ENCODE measurements at places on chromosomes 2 and 18.

DNA sequence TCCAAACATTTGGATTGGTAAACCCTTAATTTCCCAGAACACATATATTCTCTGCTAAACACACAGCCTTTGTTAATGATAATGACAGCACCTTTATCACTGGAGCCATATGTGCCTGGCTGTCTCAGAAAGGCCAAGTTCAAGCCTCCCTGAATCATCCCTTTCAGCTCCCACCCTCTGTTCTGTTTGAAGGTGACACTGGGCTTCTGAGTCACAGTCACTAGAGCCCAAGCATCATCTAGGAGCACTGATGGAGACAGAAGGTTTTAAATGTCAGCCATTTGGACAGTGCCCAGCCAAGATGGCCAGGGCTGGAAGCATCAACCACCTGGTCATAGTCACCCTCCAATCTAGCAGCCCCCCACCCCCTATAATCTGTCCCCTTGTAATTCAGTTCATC lies 80.6 kb downstream of the NRP2 start:
- no peak for DNase-seq

DNA sequence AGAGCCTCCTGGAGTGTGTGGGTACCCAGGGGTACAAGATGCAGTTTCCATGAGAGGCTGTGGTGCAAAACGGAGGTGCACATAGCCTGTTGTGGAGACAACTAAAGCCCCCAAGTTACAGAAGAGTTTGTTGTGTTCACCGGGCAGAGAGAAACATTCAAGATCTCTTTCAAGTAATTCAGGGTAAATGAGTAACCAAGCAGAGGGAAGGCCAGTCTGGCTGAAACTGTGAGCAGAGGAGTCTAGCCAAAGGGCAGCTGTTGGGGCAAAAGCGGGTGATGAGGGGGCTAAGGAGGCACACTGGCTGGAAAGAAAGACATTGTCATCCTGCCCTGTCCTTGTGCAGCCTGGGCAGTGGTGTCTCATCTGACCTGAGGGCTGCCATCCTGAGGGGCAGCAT lies 52.0 kb downstream of the CXCR4 start:
- no peak for DNase-seq

DNA sequence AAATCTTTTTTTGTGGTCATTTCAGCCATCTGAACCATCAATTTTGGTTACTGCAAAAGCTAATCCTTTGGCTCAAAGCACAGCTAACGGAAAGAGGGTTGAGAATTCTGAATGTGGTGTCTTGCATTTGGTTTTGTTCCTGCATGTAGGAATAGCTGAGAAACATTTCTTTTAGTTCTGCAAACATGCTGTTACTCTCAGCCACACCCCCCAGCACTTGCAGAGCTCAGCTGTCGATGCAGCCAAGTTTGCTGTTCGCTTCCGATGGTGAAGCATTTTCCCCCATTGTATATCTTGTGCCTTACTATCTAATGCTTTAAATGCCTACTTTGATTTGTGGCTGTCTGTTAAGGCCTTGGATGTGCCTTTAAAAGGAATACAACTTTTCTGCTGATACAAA lies 294.9 kb upstream of the FANCL start:
- no peak for DNase-seq

DNA sequence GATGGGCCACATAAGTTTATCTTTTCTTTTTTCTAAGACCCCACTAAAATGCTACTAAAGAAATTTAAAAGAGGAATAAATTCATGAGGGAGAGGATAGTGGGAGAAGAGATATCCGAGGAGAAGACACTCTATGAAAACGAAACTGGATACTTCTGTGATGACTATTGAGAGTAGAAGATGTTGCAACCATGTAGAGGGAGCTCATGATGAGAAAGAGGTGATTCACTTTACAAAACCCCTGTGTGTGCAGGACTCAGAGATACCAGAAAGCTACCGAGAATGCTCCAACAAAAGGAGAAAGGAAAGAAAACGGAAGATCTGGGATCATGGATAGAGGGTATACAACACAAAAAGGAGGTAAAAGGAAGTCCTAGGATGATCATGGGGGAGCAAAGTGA lies 34.9 kb downstream of the SLC38A11 start:
- no peak for DNase-seq

- no peak for DNase-seq
These were observed 53.9 kb downstream of the WDSUB1 start for GRCh38 chr2:159232456-159233170.

- DNase-seq, result no peak
These were observed 73.8 kb downstream of the ANKRD44 start for GRCh38 chr2:197236816-197237215.

DNA sequence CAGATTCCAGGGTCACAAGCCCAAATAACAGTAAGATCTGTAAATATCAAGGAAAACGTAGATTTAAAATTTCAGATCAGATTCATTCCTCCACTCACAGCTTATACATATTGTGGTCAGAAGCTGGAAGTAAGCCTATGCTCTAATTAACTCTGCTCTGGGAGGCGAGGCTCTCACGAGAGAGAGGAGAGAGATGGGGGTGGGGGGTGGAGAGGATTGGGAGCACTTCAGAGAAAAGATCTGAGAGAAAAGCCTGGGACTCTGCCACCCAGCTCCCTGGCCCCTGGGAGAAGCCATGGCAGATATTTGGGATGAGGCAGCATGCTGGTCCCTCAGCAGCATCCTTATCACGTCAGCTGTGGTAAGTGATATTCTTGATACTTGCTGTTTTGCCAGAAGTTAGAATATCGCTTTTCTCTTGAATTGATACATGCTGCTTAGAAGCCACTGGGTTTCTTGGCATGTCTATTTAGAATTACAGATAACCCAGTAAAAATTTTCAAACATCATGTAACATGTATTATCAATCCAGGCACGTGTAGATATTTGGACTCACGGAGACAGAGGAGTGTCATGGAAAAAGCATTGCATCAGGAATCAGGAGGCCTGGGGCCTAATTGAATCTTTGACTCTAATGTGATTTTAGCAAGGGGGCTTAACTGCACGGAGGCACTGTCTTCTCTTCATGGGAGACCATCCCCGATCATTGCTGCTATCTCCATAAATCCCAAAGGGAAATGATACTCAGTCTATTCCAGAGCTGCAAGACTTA lies 265.4 kb downstream of the HRH4 start:
- DNase-seq, result no peak

DNA sequence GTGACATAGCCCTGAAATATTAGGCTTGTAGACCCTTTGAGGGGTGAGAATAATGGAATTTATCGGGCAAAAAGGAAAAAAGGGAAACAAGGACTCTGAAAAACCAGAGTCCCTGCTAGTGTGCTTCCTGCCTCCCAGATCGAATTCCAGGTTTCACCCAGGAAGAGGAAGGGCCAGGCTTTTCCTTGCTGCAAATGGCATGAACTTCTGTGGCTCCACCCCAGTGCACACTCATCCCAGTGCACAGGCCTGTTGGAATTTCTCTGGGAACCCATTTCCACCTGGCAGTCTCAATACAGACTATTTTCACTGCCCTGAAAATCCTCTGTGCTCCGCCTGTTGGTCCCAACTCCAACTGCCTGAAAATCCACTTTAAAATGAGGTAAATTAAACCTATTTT lies 29.9 kb downstream of the C18orf54 start:
- DNase-seq, result no peak

- no peak for DNase-seq
These were observed 3.9 kb downstream of the ERICH2 start for GRCh38 chr2:170774074-170774473.

DNA sequence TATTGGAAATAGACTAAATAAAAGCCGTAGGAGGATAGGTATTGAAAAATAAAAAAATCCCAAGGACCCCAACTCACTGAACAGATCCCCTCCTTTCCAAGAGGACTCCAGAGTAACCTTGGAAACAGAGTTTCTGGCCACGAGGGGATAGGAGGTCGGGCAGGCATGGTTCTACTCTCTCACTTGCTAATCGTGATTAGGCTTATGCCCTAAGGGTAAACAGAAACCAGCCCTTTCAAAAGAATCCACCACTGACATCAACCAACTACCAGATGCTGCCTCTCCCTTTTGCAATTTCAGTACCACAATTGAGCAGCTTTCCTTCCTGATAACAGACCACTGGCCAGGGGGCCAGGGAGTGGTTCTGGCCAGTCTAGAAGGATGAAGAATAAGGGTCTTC lies 477.8 kb downstream of the EIPR1 start:
- no peak for DNase-seq

DNA sequence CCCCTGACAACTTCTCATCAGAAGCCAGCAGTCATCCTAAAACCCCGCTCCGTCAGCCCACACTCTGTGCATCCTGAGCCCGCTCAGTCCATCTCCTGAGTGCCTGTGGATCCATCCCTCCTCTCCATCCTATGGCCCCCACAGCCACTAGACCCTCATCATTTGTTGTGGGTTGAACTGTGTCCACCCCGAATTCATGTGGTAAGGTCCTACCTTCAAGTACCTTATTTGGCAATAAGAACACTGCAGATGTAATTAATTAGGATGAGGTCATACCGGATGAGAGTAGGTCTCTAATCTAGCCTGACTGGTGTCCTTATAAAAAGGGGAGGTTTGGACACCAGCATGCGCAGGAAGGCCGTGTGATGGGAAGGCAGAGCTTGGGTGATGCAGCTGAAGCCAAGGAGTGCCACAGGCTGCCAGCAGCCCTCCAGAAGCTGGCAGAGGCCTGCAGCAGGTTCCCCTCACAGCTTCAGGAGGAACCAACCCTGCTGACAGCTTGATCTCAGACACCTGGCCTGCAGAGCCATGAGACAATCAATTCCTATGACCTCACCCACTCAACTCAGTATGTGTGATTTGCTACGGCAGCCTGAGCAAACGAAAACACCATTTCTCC lies 192.4 kb downstream of the ZBTB7C start:
- DNase-seq, result no peak

- no peak for DNase-seq
These were observed 55.1 kb downstream of the ROCK1 start for GRCh38 chr18:21056545-21056944.

DNA sequence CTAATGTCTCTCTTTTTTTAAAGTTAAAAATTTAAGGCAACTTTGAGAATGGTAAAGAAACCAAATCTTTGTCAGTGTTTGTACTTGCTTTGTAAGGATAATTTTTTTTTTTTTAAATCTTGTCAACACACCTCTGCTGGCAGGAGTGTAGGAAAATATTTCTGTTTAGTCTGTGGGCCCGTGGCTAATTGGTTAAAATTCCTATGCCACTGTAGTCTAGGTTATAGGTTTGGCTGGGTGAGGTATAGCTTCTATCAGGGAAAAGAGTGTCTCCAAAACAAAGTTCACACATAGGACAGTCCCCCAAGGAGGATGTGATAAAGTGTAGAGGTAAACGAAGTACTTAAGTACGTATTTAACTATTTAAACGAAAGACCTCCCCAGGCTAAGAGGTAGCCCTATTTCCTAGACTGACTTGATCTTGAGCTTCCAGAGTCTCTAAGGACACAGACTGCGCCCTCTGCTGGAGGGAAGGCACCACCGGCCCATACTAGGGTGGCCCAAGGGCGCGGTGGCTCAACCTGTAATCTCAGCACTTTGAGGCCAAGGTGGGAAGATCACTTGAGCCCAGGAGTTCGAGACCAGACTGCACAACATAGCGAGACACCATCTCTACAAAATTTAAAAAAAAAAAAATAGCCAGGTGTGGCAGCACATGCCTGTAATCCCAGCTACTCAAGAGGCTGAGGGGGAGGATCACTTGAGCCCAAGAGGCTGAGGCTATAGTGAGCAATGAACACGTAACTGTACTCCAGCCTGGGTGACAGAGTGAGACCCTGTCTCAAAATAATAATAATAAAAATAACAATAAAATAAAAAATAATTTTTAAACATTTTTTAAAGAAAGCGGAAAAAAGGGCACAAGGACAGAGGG lies 8.9 kb downstream of the TEX44 start:
- peak; percentile 73 for DNase-seq

- no peak for DNase-seq
These were observed 22.9 kb upstream of the GNAL start for GRCh38 chr18:11666176-11666575.

- DNase-seq, result peak; percentile 81
These were observed at the start of gene SEPTIN2 for GRCh38 chr2:241315879-241316631. SEPTIN2 (plus strand) TSS chr2:241315925; CDS start chr2:241324233, 8,308 bp downstream.

GRCh38 chr18:44557616-44558151 lies 123.0 kb upstream of the SETBP1 start:
- no peak for DNase-seq

GRCh38 chr2:15191789-15192188 lies 369.3 kb downstream of the NBAS start:
- no peak for DNase-seq

DNA sequence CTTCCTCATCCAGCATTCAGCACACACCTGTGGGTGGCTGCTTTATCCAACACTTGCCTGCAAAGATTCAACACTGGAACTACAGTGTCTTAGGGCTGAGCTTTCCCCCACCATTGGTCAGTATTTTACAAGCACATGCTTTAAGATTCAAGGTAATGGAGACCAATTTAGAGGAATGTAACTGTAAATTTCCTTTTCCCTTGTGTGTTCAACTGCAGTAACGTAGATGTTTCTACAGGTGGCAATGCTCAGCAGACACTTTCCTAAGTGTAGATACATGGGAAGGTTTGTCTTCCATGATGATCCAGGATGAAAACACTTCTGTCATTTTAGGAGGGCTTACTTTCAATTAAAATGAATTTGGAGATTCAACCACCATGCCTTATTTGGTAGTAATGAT lies 143.6 kb upstream of the PXDN start:
- DNase-seq, result no peak

DNA sequence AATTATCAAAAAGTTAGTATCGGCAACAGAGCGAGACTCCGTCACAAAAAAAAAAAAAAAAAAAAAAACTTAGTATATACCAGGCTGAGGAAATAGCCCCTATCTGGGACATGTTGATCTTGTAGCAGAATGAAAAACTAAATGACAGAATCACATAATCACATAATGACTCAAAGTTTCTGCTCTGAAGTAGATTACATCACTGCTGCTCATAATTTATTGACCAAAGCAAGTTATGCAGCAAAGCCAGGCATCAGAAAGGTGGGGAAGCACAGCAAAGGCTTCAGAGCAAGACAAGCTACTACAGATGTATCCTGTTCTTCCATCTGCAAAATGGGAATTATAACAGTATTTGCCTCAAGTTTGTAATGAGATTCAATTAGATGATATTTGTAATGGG lies 68.1 kb downstream of the BOD1L2 start:
- DNase-seq, result no peak

DNA sequence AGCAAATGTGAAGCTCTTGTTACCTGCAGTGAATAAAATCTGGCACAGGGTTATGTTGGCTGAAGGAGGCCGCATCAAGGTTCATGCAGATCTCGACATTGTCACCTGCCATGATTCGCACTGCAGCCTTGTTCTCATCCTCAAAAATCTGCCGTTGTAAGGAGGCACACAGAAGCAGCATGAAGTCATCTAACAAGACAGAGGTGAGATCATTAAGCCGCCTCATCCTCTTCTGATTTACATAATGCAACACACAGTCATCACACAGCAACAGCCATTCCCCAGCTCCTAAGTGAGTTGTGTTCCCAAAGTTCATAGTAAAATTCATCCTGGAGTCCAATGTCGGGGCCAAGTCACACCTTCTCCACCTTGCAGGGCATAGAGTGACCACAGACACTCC lies 232.1 kb downstream of the NAPG start:
- no peak for DNase-seq

GRCh38 chr2:240287496-240288086 lies 147.1 kb upstream of the OTOS start:
- DNase-seq, result no peak

All from activated naive CD8-positive, alpha-beta T cell treated with anti-CD3 and anti-CD28 coated beads for 36 hours (primary cell).